Tibial nerve (tissue), 4 donors: ENCODE measurements at places on chromosomes 1 and 21.

DNA sequence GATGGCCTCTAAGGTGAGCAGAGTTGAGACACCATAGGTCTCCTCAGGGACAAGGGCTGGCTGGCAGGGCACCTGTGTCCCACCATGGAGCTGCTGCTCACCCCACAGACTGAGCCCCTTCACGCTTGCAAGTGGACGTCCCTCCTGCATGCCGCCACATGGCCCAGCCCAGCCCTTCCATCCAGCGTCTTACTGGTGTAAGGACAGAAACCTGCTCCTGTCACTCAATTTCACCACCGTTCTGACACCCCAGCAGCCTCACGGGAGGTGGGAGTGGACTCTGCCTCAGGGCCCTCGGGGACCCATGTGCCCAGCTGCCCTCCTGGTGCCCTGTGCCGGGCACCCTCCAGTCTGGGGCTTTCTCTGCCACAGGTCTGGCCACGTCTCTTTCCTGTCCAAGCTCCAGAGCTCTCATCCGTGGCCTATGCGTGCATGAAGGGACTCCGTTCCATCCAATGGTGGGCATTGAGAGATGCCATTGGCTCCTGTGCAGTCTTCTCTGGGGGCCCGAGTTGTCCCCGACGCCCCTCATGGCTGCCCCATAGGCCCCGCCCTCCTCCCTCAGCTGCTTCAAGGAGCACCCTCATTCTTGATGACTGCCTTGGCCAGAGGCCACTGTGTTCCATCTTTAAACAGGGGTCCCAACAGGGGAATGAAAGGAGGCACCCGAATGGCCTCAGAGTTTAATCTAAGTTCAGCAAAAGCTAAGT, 42.6 kb upstream of the COL6A1 start:
- no peak for DNase-seq

GRCh38 chr21:34968414-34969333, 80.4 kb downstream of the RUNX1 start:
- no peak for DNase-seq

DNA sequence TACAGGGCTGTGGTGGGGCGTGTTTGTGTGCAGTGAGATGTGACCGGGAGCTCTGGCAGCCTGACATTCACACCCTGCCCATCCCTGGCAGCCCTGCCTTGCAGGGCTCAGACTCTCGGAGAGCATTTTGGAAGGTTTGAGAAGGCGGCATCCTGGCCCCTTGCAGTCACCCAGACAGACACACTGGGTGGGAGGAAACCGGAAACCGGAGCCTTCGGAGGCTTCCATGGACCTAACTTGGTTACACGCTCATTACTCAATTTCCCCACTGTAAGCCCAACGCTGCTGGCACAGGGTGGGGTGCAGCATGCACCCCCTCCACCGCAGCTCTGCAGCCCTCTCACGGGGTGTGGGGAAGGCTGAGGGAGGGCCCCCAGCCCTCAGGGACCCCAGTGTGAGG, 22.2 kb upstream of the RSPO1 start:
- DNase-seq = no peak

DNA sequence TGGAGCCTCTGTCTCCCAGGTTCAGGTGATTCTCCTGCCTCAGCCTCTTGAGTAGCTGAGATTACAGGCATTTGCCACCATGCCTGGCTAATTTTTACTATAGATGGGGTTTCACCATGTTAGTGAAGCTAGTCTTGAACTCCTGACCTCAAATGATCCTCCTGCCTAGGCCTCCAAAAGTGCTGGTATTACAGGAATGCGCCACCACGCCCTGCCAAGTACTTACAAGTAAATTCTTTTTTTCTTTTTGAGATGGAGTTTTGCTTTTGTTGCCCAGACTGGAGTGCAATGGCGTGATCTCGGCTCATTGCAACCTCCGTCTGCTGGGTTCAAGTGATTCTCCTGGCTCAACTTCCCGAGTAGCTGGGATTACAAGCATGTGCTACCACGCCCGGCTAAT, 42.5 kb downstream of the RPRD2 start:
- DNase-seq = no peak

DNA sequence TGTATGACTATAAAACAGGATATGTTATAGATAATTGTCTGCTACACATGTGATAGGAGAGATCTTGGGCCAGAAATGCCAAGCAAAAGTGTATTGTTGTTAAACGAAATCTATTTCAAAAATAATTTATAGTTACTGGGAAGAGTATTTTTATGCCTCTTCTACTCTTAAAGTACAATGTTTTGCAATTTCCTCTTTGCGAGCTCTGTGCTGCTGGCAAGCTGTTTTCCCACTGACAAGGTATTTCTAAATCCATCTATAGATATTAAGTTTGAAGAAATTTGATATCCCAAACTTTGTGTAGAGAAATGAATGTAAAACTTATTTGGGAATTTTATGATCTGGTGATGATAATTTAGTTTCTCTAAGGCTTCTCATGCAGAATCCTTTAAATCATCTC, 63.3 kb upstream of the PTGFR start:
- DNase-seq = no peak

- DNase-seq = no peak
These were observed 119.8 kb upstream of the PTGFR start for GRCh38 chr1:78370779-78371482.

- DNase-seq = no peak
These were observed 4.9 kb upstream of the OTUD3 start for GRCh38 chr1:19877181-19877750.

- DNase-seq = no peak
These were observed 14.0 kb upstream of the PAQR7 start for GRCh38 chr1:25889470-25889869.

GRCh38 chr1:217027403-217028080, 304.3 kb upstream of the ESRRG start:
- DNase-seq = no peak

- DNase-seq = no peak
These were observed 1.7 kb downstream of the PLEKHG5 start for GRCh38 chr1:6489799-6490180.

DNA sequence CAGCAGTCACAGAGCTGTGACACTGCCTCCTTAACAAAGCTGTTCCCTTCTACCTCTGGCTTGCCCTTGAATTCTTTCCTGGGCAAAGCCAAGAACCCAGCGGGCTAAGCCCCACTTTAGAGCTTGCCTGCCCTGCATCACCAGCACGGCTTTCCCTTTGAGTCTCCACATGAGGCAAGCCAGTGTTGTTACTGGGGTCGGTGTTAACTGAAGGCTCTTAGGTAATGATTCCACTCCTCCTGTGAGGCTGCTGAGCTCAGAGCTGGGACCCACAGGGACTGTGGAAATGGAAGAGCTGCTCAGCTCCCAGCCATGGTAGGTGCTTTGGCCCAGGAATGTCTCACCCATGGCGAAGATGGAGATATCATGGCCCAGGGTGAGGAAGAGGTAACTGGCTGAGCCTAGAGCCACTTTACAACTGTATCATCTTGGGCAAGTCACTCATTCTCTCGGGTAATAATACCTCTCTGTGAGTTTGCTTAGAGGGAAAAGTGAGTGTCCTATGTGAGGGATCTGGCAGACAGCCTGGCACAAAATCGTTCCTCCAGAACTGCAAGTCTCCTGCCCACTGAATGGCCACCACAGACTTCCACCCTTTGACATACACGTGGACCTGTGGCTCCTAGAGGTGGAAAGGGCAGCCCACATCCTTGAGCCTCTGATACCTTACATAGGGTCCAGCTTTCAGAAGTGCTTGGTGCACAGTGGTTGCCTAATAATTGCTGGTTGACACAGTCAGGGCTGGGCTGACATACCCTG, 654.1 kb downstream of the PTPRU start:
- no peak for DNase-seq

- DNase-seq = no peak
These were observed 19.4 kb downstream of the RHBG start for GRCh38 chr1:156388174-156389137.
